ENCODE measurements at places on chromosomes 2 and 18.
A peak's percentile ranks its signal among the peaks of the same experiment; 100 is the strongest.

- DNase-seq, result no peak
These were observed 13.0 kb downstream of the PPM1B start for GRCh38 chr2:44181648-44182047.

GRCh38 chr2:31998731-31999383, 12.0 kb downstream of the MEMO1 start:
- DNase-seq, result no peak

DNA sequence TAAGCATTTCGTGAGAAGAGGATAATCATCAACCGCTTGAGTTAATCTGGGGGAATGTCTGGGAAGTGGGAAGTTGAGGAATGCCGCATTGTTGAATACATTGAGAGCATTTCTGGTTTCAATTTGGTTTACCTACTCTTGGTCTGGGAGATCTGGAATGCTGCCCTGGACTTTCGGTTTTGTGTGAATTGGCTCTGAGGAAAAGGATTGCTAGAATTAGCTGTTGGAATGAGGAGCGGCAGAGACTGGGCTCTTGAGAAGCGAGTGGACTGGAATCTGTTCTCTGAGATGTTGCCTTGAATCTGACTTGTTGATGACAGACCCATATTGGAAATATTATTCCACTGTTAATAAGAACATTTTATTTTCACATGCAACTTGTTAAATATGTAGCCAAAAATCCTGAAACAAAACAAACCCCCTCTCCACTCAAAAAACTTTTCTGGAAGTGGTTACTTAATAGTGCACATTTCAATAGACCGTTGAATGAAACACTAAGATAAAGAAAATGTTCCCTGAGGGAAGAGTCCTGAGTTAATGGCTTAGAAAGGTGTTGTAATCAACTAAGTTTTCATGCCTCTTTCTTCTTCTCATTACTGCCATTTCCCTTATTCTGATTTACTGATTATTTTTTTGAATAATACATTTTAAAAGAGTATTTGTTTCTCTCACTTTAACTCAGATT, 50.8 kb downstream of the PTPRM start:
- peak; percentile 93 for DNase-seq

DNA sequence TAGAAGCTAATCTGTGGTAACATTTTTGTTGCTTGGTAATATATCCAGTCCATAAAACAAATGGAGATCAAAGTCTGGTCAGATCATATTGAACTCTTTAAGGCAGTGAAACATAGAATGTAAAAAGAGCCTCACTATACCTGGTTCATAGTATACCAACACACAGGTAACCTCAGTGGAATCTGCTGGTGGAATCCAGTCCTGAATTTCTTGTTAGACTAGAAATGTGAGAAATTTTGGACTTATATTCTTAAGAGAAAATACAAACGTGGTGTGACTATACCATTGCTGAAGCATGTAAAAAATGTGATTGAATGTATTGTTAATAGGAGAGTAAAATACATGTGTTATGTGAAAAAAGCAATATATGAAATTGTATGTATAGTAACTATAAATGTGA, 46.1 kb upstream of the GRHL1 start:
- no peak for DNase-seq

DNA sequence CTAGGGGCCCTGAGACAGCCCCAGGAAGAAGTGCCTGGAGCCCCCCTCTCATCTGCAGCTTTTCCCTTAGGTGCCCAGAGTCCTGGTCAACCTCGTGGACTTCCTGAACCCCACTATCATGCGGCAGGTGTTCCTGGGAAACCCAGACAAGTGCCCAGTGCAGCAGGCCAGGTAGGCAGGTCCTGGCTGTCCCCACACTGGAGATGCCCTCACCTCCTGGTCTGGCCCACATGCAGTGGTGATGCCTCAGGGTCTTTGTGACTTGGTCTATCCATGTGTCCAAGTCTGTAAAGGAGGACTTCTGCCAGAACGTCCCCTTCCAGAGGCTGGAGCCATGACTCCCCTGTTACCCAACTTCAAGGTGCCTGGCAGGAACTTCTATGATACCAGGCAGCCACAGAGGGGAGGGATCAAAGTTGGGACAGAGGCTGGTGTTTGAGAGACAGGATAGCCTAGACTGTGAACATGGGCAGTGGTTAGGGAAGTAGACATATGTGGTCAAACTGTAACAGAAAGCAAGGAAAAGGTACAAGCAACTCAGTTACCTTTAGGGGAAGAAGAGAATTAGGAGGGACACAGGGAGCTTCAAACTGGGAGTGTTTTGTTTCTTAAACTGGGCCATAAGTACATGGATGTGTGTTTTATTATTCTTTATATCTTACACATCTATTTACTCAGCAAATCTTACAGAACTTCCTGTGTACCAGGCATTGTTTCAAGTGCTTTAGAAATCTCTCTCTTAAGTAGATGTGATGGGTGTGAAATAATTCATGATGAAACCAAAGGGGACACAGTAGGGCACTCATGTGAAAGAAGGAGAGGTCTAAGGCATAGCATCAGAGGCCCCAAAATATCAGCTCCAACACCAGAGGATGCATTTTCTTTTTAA, 107.1 kb downstream of the PLB1 start:
- DNase-seq, result no peak

- no peak for DNase-seq
These were observed 228.1 kb upstream of the RAB6C start for GRCh38 chr2:129751409-129751808.

All from fibroblast of the aortic adventitia (primary cell).